Stimulated activated CD8-positive, alpha-beta memory T cell treated with anti-CD3 and anti-CD28 coated beads, Interleukin-7, amount 100 ng/mL, for 1 hour (primary cell): ENCODE measurements at places on chromosomes 2 and 18.

DNA sequence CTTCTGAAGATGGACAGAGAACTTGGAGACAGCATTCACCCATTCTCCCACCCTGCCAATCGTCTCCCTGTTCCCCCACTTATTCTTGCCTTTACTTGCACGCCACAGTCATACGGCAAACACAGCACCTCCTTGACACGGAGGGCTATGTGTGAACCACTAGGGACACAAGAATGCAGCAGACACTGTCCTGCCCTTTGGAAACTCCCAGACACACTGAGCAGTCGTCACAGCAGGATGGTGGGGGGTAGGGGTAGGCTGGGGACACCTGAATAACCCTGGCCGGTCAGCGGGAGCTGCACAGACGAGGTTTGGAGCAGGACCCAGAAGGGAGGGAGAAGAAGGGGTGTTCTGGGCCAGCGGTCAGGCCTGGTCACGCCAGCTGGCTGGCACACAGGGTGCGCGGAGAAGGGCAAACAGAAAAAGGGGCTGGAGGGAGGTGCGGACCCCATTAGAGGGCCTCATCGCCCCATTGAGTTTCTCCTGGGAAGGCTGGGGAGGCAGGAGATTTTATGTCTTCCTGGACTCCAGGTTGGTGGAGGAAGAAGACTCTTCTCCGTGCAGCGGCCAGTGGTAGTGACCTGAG is 40.0 kb upstream of the FOSL2 start:
- DNase-seq: no peak

- no peak for DNase-seq
Observed at GRCh38 chr2:228493852-228494251, 312.4 kb upstream of the SPHKAP start.

- DNase-seq: no peak
Observed at GRCh38 chr2:24076849-24077534, 866 bp upstream of the SF3B6 start.

- DNase-seq: no peak
Observed at GRCh38 chr2:171678619-171679018, 8.7 kb upstream of the DYNC1I2 start.

GRCh38 chr18:59265974-59266369 is 7.3 kb downstream of the RAX start:
- DNase-seq: no peak

GRCh38 chr2:85534099-85534498 is 4.9 kb upstream of the MAT2A start:
- DNase-seq: no peak

GRCh38 chr2:144027593-144027992 is 492.3 kb downstream of the ZEB2 start:
- no peak for DNase-seq

DNA sequence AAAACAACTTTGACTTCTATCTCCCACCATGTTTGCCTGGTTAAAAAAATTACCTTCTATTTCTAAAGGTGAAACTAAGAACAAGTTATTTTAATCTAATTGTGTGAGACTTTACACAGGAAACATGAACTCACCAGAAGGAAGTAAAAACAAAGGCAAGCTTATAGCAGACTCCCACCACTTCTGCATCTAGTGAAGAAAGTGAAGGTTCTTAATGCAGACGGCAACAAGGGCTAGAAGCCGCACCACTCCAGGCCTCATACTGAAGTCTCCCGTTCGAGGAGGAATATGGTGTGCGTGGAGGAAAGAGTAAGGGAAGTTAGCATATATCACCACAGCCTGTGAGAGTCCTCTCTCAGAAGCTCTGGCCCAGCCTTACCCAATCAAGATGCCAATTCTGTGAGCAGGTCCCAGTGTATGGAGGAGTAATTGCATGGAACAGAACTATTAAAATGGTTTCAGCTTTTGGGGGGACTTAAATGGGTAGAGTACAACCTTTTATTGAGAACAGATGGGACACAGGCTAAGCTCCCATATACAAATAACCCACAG is 958.7 kb downstream of the BCL11A start:
- no peak for DNase-seq

- DNase-seq: no peak
Observed at GRCh38 chr2:239852272-239852671, 172.9 kb downstream of the NDUFA10 start.

GRCh38 chr2:178924817-178925216 is 117.6 kb upstream of the TTN start:
- no peak for DNase-seq

DNA sequence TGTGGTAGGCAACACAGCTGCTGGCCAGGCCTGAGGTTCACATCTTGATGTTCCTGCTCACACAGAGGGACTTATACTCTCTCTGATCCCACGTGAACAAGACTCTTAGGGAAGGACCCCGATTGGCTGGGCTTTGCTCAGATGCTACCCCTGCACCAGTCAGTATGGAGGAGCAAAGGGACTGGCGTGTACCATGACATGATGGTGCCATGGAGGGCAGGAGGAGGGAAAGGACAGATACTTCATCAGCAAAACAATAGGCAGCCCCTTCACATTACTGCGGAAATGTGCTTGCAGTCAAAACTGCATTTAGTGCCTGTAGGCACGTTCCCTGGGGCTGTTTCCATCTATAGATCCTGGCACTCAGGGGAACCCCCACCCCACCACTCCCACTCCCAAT is 42.7 kb downstream of the ZFP36L2 start:
- no peak for DNase-seq

DNA sequence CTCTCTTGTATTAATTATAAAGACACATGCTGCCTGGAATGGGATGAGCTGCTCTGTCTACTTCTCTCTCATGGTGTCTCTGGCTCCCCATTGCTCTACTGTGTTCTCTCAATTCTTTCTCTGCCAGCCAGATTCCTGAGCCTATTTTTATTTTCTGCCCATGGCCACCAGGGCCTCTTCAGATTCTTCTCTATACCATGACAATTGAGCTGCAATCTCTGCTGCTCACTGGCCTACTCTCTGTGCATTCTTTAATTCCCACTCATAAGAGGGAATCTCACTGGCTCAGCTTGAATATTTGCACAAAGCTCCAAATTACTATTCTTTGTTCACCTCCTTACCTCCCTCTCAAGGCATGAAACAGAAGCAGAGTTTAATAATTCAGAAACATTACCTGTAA is 161.4 kb upstream of the GULP1 start:
- no peak for DNase-seq

- DNase-seq: no peak
Observed at GRCh38 chr2:196233805-196234475, 62.6 kb upstream of the STK17B start.

GRCh38 chr2:7748717-7749415 is 831.7 kb downstream of the RNF144A start:
- DNase-seq: no peak

- DNase-seq: no peak
Observed at GRCh38 chr2:186862869-186863709, 14.1 kb upstream of the ZSWIM2 start.

GRCh38 chr18:34976899-34977837 is 64.0 kb upstream of the MAPRE2 start:
- peak; percentile 57 for DNase-seq

- no peak for DNase-seq
Observed at GRCh38 chr2:128533101-128533500, 214.4 kb upstream of the HS6ST1 start.

- no peak for DNase-seq
Observed at GRCh38 chr18:36850527-36851201, 21.7 kb downstream of the KIAA1328 start.

DNA sequence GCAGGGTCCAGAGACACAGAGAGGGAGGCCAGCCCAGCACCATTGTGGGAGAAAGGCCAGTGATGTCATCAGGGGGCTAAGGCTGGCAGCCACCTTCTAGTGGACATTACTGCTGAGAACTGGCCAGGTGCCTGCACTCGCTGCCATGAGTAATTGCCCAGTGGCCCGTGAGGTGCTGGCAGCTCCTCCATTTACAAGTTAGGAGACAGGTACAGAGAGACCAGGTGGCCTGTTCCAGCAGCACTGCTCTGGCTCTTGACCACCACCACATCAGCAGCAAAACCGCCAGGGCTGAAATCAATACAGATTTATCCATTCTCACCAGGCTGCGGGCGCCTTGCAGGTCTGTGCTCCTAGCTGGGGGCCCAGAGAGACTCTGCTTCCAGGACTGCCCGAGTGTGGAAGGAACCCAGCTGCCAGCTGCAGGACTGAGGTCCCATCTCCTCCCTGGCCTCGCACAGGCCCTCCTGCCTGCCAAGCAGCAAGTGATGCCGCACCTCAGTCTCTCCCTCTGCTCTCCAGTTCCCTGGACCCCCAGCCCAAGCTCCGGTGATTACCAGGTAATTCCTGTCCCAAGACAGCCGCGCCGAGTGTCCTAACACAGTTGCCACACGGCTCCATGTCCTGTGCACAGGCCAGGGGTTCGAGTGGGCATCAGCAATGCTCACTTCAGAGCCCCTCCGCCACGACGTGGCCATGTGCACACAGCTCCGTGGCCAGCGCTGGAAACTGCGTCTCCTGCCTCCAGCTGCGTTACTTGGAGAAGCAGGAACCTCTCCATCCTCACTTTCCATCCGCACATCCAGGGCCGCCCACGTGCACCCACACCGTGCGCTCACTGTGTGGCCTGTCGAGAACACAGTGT is 101.0 kb upstream of the CTDP1 start:
- DNase-seq: no peak

GRCh38 chr18:28584731-28585130 is 407.8 kb upstream of the CDH2 start:
- DNase-seq: no peak

DNA sequence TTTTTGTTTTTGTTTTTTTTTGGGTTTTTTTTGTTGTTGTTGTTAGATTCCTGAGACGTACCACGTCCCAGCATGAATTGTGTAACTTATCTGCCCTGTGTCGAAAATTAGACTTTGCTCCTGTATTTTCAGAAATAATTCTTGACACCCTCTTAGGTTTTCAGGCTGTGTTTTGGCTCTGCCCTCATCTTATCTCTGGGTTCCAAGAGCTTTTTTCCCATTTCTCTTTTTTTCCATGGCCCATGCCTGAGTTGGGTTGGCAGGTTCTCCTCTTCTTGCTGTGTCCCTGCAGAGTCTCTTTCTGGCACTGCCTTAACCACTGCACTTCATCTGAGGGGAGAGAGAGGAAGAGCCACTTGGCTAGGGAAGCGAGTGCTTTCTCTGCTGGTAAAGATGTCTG is 42.4 kb downstream of the CTIF start:
- DNase-seq: no peak

DNA sequence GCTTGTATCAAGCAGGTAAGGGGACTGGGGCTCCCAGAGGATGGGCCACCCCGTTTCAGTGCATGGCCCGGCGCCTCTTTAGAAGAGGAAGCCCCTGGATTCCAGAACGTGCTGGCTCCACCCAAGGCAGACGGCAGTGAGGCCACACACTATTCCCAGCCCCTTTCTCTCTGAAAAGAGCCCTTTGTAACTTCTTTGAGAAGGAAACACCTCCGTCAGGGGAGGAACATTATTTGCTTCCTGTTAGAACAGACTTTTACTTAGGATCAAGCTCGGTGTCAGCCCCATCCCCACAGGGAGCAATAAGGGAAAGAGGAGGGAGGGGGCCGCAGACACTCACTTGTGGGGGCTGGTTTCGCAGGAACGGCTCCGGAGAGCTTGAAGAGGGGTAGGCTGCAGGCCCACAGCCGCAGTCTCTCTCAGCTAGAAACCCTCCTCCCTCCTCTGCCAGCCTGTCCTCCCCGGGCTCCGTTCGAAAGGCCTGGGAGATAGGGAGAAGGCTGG is 49.6 kb upstream of the RMDN2 start:
- DNase-seq: no peak

DNA sequence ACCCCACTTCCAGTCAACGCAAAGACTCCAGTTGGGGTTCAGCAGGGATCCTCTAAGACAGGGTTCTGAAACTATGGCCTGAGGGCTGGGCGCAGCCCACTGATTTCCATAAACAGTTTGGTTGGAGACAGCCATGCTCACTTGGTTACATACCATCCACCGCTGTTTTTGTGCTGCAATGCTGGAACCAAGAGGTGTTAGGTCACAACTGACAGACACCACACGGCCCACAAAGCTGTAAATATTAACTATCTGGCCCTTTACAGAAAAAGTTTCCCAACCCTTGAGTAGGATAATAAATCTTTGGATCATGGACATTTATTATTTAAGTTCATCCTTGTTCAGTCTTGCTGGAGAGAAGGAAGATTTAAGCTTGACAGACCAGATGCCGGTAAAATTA is 8.4 kb upstream of the CD226 start:
- no peak for DNase-seq

GRCh38 chr2:172109256-172109987 is 6.7 kb upstream of the DLX2 start:
- DNase-seq: no peak

DNA sequence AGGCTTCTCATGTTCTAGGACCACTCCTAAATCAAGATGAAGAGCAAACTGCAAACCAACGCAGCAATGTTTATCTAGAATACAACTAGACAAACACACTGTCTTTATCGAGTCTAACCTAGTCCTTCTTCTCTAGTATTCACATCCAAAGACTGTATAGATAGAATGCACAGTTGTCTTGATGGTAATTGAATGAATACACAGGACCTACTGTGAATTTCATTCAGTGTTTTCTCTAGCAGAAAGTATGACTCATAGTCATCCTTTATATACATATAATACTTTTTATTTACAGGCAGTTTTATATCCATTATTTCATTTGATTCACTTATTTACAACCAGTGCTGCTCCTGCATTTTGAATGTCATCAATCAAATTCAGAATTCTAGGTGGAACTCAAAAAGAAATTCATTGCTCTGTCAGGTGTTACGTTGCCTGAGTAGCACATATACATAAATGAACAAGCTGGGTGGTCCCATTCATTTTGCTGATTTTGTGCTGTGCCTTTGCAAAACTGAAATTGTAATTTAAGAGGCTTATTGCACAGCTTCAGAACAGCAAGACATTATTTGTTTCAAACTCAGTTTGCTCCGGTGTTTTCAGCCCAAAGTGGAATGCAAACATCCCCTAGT is 374.8 kb downstream of the EPHA4 start:
- DNase-seq: no peak

DNA sequence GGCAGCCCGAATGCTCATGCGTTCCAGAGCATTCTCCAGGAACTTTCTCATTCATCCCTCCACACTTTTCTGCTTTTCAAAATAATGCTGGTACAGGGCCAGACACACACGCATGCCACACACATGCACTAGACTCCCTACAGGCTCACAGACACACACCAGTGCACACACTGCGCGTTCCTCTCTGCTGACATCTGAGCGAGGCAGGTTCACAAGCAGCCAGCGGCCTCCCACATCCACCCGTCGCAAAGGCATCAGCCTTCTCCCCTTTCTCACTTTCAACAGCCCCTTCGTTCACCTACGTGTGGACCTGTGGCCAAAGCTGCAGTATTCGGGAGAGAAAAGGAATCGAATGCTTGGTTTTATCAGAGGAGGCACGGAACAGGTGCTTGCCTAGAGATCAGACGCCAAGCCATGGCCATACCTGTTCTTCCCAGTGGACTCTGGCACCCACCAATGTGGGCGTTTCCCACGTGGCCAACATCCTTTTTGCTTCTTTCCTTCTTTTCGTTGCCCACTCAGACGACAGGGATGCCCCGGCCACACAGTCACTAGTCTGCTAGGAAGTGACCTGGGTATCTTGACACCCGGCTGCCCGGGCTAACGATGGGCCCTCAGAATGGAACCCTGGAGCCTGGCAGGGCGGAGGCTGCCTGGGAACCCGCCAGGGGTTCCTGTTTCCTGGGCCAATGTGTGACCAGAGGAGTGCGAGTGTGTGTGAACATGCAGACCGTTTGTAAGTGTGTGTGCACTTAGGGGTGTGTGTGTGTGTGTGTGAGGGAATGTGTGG is 85.8 kb upstream of the ID2 start:
- DNase-seq: no peak
